ENCODE measurements at places on chromosomes 7 and 10.

- DNase-seq, result no peak
Measured at GRCh38 chr10:105024184-105024583, 383.1 kb downstream of the SORCS3 start.

- DNase-seq, result no peak
Measured at GRCh38 chr10:116097239-116097784, 175.7 kb downstream of the GFRA1 start.

DNA sequence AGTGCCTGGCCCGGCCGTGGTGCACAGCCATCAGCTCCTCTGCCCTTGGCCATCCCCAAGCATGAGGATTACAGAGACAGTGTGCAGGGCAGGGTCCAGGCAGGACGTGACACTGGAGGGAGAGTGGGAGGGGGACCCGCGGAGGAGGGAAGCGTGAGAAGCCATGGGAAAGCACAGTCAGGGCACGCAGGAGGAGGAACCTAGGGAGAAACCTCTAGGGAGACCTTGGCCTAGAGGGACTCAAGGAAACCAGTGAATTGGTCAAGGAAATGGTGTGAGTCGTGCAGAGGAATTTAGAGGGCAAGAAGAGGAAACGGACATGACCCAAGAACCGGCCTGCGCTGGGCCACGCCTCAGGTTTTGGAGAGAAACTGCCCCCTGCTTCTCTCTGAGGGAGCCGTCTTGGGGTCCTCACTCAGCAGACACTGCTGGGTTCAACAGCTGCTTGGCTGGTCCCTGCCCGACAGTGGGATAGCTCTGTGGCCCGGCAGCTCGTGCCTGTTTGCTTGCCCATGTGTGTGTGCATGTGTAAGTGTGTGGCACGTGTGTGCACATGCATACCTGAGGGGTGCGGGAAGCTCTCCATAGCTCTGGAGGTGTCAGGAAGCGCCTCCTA is 3.2 kb downstream of the OPN4 start:
- no peak for DNase-seq

DNA sequence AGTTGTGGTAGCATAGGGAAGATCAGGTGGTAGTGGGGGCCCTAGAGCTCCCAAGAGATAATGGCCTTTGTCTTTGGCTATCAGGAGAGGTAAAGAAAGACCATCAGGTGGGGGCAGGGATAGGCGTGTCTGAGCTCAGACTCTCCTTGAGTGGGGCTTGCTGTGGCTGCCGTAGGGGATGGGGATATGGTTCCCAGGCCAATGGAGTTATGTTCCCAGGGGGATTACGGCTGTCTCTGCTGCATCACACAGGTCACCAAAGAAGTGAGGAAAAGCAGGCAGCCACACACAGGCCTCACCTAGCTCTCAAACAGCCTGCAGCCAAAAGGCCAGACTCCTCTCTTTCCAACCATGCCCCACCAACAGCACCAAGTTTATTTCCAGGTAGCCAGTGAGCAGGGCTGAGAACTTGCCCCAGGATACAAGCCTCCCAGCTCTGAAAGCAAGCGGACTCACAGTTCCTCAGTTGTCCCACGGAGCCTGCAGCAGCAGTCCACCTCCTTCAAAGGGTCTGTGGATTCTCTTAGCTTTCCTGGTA is 37.6 kb upstream of the C1QL3 start:
- DNase-seq, result no peak

- DNase-seq, result peak; percentile 56
Measured at GRCh38 chr7:86558680-86559501, 84.8 kb upstream of the GRM3 start.

DNA sequence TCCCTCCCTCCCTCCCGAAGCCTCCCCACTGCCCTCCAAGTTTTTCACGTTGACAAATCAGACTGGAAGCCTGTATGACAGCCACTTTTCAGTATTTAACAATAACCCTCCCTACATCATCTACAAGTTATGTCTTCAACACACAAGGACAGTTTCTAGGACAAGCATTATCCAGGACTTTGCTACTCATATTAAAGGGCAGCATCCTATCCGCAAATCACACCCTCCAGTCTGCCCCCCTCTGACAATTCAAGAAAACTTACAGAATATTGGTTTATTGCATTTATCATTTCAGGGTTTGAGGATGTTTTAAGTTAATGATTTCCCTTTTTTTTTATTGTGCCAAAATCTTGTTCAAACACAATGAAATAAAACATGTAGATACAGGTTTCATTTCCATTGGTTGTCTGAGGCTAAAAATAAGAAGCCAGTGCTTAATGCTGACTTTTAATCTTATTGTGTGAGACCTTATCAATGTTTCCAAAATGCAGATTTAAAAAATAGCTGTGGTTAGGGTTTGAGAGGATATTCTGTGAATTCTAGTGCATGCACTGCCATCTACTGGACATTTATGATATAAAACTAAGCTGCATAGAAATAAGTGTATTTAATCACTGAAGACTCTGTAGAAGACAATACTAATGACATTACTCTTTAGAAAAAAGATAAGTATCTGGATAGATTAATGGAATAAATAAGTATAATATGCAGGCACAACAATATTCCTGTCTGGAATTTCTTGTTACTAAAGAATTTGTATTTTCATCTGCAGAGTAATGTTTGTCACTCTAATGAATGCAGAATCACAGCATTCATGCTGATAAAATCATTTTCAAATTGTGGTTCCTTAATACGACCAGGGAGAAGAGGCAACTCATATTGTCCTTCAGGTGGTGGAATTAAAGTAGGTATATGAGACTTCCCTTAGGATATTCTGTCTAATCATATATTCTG is 64.1 kb downstream of the CAV1 start:
- DNase-seq, result peak; percentile 59

DNA sequence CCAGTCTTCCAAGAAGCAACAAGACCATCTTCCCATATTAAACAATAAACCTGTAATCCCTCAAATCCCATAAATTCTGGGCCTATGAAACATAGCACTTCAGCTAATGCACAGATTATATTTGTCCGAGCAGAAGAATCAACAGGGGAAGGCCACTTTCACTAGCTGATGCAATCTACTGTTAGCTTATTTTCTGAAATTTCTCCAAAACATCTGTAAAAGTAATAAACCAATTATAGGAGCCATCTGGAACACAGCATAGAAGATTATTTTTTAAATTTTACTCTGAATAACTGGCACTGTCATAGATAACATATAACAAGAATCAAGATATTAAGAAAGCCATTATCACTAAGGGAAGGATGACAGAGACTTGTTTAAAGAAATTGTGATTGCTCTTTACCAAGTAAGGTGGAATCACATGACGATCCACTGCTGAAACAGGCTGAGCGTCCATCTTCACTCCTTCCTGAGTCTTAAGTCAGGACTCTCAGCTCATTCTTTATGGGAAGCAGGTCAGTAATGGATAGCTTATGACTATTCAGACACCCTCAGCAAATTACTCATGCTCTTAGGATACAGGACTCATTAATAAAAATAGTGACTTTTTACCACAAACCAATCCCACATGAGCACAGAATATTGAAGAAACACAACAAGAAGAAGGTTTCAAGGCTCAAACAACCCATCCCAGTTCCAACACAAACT is 719.5 kb downstream of the XPNPEP1 start:
- no peak for DNase-seq

DNA sequence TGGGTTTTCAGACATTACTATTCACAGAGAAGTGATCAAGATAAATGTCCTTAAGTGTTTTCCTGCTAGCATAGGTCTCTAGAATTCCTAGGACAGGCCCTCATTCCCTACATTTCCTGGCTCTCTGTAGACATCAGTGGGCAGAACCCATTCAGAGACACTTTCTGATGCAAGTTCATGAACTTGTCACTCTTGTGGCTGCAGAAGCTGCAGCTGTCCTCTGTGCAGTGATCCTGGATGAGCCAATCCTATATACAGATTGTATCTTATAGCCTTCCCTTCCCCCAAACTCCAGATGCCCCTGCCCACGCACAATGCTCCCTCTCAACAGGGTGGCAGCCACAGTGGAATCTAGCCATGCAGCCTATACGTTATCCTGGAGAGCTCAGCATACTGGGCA is 12.6 kb upstream of the GRB10 start:
- DNase-seq, result no peak

DNA sequence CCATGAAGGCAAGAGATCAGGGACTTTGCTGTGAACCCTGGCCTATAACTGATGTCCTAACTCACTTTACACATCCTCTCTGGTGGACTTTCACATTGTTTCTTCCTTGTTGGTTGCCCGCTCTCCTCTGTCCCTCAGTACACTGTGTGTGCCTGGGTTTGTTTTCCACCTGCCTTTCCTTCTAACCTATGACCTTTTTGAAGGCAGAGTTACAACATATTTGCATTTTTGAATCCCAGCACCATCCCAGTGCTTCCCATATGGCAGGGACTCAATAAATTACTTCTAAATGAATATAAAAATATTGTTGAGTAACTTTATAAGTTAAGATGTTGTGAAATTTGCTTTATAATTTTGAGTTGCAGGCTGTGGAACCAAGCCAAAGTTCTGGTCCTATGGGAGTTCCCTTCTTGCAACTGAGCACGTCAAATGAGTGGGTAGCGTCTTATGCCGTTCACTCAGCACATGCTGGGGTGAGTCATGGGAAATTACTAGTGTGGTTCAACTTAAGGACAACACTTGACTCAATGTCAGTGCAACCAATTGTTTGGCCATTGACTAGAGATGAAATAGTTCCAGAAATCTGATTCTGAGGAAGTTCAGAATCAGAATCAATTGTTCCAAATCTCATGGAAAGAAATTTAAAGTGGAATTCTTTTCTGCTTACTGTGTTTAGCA is 250.9 kb downstream of the TWIST1 start:
- DNase-seq, result peak; percentile 100

- DNase-seq, result no peak
Measured at GRCh38 chr10:106179430-106179829, 985.1 kb downstream of the SORCS1 start.

GRCh38 chr7:106878748-106879439 is 13.8 kb downstream of the PIK3CG start:
- DNase-seq, result no peak

DNA sequence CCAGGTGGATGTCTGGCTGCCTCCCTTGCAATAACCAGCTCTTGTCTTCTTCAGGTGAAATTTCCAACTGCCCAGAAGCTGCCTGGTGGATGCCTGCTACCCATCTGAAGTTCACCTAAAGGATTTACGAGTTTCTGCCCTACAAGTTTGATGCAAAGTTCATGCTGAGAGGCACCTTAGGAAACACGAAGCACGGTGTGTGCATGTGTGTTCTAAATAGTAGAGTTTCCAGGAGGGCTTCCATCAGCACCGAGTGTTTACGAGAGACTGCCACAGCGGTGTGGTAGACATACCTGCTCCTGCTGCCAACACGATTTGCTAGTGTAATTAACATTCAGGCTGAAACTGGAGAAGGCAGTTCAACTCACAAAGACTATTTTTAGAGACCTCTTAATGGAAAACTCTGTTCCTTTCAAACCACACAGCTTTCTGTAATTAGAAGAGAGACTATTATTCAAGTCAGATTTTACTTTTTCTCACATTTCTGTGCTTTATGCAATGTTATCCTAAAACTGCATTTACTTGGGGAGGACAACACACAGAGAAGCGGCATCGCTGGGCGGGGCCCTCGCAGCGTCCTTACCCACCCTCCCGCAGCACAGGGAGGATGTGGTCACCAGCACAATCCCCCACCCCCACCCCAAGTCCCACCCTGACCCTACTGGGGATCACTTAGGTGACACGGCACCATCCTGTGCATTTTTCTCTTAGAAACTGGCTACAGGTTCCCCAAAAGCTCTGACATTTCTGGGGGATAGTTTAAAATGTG is 15.5 kb upstream of the CPXM2 start:
- no peak for DNase-seq

Data from epithelial cell of esophagus (primary cell).